Foreskin fibroblast (primary cell): ENCODE measurements at places on chromosomes 16 and 17.

- peak; percentile 7 for DNase-seq
Measured at GRCh38 chr17:52064791-52065211, 93.7 kb downstream of the CA10 start.

- no peak for DNase-seq
Measured at GRCh38 chr16:72481419-72481818, 309.5 kb upstream of the PMFBP1 start.

DNA sequence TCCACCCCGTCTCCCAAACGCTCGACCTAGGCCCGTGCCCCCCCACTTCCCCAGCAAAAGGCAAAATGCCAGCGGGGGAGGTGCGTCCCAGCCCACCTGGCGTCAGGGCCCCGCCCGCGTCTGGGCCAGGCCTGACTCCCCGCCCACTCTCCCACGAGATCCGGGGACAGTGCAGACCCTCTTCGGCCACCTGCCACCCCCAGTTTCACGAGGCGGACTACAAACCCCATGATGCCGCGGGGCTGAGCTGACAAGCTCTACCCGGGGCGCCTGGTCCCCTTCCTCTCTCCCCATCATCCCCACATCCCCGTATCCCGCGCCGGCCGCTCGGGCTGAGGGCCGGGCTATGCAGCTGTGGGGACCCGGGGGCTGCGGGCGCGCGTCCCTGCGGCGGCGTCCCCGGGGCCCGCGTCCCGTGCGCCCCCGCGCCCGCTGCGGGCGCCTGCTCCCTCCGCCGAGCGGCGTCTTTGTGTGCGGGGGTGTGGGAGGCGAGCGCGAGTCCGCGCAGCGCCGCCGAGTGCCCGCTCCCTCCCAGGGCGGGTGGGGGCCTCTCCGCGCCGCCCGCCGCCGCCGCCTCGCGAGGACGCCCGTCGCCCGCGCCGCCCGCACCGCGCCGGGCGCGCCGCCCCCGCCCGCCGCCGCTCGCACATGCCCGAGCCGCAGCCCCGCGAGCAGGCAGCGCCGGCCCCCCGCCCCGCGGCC is at the start of gene ANKRD13B:
Gene ANKRD13B (plus strand): TSS at position 283 of the 702 bp plus-strand sequence. CDS start 490 bp downstream, outside the sequence.
- no peak for DNase-seq

DNA sequence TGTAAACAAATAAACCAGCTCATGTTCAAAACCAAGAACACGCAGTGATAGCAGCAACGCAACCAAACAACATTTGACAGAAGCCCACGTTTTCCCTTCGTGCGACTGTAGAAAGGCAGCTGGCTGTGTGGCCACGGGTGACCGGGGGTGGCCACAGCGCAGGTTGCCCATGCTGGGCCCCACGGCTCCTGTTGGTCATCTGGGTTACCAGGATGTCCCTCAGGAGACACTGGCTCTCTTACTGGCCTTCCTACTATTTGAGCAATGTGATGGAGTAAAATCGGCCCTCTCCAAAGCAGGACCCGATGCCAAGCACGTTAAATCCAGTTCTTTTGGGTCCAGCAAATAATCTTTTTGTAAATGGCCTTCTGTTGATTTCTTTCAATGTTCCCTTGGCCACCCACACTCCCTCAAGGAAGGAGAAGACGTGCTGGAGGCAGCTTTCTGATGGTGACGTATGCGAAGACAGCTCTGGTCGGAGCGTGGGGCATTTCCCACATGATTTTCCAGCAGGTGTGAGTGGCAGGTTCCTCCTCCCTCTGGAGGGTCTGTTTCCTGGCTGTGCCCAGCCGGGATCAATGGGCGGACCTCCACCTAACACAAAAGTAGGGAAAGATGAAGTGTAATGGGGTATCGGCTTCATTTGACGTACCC is 143.1 kb upstream of the CHMP6 start:
- no peak for DNase-seq

GRCh38 chr17:17001076-17001777 is 29.3 kb upstream of the TNFRSF13B start:
- no peak for DNase-seq

- no peak for DNase-seq
Measured at GRCh38 chr16:5722116-5722619, 624.6 kb upstream of the EEF2KMT start.

- no peak for DNase-seq
Measured at GRCh38 chr17:21679256-21680146, 12.8 kb upstream of the KCNJ18 start.
